ENCODE measurements at places on chromosomes 3 and 15. TPM values are rescaled to one million over a fixed set of nuclear protein-coding genes. Genes with fewer than 3 reads are reported as not detected.

DNA sequence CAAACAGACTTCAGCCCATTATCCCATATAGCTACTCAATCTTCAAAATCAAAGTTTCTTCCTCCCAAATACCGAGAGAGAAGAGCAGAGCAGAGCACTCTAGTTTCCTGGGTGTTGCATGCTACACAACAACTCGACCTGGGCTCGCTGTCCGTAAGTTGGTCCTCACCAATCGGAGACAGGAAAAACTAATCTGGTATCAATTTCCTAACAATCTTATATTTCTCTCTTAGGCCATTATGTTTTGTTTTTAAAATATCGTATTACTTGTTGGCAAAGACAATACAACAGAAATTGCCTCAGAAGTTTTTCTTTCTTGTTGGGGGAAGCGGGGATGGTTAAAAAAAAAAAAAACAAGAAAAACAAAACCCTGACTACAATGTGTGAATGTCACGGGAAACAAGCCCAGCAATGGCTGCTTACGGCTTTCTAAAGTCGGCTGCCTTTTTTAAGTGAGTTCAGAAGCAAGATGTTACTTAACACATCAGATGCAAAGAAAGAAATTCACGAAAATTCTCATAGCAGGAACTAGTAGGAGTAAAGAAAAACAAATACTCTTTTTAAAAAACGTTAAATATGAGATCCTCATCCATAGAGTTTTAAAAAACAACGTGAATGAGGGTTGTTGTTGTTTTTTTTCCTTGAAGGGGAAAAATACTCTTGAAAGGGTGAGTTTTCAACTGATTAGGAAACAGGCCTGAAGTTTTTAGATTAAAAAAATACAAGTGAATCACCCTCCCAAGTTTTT is 1.9 kb downstream of the VGLL4 start:
- no peak for ATAC-seq

Gene DUOX1
- 1.5 TPM for total RNA-seq

Gene RASA2
- total RNA-seq, result 9.2 TPM

- ATAC-seq, result peak; percentile 26
Observed at GRCh38 chr3:62558549-62559112, 185.3 kb upstream of the FEZF2 start.

DNA sequence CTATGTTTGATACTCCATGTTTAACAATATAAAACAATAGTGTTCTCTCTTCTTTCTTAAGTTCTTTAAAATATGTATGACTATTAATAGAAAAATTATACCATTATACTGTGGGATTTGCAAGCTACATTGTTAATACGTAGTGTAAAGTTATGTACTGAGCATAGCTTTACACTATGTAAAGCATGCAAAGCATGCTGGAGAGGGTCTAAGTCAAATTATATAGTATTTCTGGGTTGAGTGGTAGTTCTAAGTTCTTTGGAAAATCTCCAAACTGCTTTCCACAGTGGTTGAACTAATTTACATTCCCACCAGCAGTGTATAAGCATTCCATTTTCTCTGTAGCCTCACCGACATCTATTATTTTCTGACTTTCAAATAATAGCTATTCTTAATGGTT is 253.0 kb downstream of the RAP2B start:
- ATAC-seq, result no peak

GRCh38 chr3:42080453-42080872 is 10.7 kb upstream of the TRAK1 start:
- ATAC-seq, result peak; percentile 89

- no peak for ATAC-seq
Observed at GRCh38 chr15:28902856-28903255, 17.1 kb downstream of the APBA2 start.

Gene RHOV
- 0.46 TPM for total RNA-seq

Measured in motor neuron (in vitro differentiated cells).